Stimulated activated naive B cell treated with anti-CD40 and anti-IgM and Interleukin-4, amounts not matched to agents 10 μg/mL and 1 μg/mL and 100 μg/mL, for 72 hours (primary cell): ENCODE measurements at places on chromosomes 5 and 9.
A peak's percentile ranks its signal among the peaks of the same experiment; 100 is the strongest.

GRCh38 chr5:35160486-35161116 is 69.7 kb downstream of the PRLR start:
- no peak for DNase-seq

DNA sequence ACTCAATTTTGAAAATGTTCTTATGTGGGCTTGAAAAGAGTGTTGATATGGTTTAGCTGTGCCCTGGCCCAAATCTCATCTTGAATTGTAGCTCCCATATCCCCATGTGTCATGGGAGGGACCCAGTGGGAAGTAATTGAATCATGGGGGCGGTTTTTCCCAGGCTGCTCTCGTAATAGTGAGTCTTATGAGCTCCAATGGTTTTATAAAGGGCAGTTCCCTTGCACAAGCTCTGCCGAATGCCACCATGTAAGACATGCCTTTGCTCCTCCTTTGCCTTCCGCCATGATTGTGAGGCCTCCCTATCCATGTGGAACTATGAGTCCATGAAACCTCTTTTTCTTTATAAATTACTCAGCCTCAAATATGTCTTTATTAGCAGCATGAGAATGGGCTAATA is 71.0 kb downstream of the USP20 start:
- no peak for DNase-seq

GRCh38 chr5:73552642-73553041 is 12.8 kb downstream of the ANKRA2 start:
- DNase-seq, result no peak

- no peak for DNase-seq
Observed at GRCh38 chr5:176545737-176546509, 3.2 kb upstream of the CDHR2 start.

- no peak for DNase-seq
Observed at GRCh38 chr5:39194466-39195136, 24.8 kb downstream of the FYB1 start.

DNA sequence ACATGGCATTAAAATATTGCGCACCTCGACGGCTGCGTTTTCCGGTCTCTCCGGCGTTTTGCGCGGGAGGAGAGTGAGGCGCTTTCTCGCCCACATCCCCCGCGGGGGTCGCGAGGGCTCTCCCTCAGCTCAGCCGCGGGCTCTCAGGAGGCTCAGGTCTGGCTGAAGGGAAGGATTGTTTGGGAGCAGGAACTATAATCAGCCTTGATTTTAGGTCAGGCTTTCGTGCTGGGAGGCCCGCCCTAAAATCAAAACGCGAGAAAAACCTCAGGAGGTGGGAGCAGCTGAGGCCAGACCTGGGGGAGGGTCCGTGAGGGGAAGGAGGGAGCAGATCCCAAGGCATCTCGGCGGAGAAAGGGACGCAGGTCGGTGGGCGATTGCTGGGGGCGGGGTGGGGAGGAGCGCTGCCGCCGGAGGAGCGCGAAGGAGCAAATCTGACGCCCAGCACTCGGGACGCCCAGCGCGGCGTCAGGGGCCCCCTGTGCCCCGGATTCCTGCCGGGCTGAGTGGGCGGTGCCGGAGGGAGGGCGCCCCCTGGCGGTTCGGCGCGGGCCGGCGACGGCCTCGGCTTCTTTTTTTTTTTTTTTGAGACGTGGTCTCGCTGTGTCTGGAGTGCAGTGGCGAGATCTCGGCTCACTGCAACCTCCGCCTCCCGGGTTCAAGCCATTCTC is 18.7 kb upstream of the RNF130 start:
- DNase-seq, result peak; percentile 75

GRCh38 chr9:2630158-2630557 is 8.6 kb downstream of the VLDLR start:
- DNase-seq, result no peak
